CD4-positive, alpha-beta T cell treated with Interleukin-17A for 1 hour (primary cell): ENCODE measurements at places on chromosomes 1 and 21.

GRCh38 chr1:81406292-81406999, 394.3 kb upstream of the ADGRL2 start:
- no peak for DNase-seq

- no peak for DNase-seq
These were observed 27.5 kb downstream of the KCTD3 start for GRCh38 chr1:215594640-215595039.

DNA sequence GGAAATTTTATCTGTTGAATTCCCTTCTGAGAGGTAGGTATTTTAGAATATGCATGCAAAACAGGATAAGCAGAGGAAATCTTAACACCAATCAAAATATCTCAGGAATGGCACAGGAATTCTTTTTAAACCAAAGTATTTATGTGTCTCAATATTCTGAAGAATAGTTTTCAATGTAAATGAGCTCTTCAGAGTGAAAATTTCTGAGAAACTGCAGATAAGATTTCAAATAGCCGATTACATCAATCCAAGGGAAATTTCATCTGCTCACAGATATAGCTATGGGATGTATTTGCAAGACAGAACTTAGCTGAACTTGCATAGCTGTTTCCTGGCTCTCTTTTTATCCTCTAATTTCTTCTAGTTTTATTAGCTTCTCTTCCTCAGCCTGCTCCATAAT, 209.5 kb downstream of the GRIK1 start:
- no peak for DNase-seq

- no peak for DNase-seq
These were observed 16.2 kb downstream of the SYF2 start for GRCh38 chr1:25216123-25216522.

DNA sequence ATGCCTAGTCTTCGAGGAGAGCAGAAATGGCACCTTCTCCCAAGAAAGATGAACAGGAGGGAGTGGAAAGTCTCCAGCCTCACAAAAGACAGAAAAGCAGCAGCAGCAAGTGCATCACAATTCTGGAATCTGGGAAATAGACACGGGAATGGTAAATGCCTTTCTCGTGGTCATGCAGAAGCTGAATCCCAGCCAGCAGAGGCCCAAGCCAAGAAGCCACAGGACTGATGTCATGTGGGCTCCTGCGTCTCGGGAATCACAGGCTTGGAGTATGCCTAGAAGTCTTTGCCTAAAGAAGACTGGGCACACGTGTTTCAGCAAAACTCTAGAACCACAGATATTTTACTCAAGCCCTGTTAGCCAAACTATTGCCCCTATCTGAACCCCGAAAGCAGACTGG, 260.3 kb upstream of the PLD5 start:
- DNase-seq: no peak

GRCh38 chr1:16244650-16245285, 7.8 kb upstream of the CPLANE2 start:
- DNase-seq: no peak

GRCh38 chr1:93979718-93980319, 70.6 kb upstream of the GCLM start:
- no peak for DNase-seq

DNA sequence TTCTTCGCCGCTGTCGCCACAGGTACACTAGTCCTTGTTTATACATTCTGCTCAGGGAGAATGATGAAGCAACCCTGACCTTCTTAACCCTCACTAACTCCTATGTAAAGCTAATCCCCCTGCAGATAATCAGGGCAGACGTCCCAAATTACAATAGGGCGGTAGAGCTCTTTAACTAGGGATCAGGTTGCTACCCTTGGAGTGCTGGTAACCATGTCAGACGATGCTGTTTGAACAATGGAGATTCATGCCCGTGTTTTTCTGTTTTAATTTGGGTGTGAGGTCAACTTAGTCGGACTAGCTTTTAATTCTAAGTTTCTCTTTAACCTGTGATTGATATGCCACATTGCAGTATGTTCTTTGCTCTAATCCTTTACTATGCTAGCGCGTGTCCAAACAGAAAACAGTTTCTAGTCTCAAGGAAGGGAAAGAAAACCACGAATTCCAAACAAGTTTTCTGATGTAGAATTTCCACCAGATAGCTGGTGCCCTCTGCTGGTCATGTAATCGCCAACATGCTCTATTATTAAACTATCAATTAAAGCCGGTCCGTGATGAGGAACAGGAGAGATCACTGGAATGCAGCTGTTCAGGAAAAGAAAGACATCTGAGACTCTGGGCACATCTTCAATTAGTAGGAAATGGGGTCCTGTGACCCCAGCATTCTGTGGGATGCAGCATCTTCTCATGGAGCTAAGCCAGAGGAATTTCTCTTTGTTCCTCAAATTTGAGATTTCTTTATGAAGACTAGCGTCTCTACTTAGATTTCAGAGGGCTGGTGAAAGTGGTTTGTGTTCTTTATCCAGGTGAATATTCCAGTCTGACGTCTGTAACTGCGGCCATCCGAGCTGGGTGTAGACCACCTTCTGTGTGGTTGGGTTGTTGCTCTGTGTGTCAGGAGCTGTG, 18.3 kb upstream of the VAMP3 start:
- peak; percentile 63 for DNase-seq

DNA sequence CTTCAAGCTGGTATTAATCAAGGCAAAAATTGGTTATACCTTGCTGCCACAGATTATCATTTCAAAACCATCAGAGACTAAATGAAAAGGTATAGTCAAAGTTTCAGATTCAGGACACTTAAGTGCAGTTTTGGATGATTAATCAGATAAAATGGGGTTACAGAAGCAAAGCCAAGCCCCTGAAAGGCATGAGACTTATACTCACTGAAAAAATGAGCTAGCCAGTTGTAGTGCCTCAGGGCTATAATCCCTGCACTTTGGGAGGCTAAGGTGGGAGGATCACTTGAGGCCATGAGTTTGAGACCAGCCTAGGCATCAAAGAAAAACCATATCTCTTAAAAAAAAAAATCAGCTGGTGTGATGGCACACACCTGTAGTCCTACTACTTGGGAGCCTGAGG, 15.2 kb downstream of the LRRC40 start:
- DNase-seq: no peak

DNA sequence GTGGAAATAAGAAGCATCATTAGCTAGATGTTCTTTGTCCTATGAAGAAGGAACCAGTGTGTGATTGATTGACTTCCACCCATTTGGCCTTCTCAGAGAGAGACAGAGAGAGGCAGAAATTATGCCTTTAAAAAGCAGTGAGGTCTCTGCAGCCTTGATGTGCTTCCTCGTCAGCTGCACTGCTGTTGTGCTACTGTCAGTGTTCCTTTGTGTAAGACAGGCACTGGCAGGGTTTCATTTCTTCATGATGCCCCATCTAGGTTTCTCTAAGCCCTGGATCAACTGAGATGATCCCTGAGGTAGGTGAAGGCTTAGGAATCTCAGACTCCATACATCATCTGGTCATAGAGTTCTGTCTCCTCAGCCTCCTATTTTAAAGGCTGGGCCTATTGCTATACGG, 34.9 kb downstream of the GPR3 start:
- DNase-seq: no peak

GRCh38 chr1:167854184-167854583, 59.8 kb downstream of the ADCY10 start:
- DNase-seq: no peak

- no peak for DNase-seq
These were observed 9.6 kb upstream of the SLC6A9 start for GRCh38 chr1:44040846-44041245.

GRCh38 chr1:79386730-79387129, 380.2 kb upstream of the ADGRL4 start:
- no peak for DNase-seq

DNA sequence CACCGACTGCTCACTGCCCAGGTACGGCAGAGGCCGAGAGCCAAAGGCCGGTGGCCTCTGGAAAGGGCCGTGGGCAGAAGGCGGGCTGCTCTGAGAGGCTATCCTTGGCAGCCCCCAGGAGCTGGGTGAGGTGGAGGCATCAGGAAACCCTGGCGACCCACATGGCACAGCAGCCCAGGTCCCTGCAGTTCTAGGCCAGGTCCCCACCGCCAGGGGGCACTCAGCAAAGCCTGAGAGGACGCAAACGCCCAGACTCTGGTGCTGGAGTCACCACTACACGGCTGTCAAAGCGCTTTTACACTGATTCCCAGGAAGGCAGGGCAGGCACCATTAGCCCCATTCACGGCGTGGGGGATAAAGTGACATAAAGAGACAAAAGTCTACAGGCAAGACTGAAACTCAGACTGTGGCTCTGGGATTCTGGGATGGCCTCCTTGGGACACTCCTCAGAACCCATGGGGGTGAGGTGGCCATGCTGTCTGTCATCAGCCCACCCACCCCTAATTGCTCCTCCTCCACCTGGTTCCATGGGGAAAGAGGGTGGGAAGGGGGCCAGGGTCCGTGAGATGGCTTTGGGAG, 4.9 kb downstream of the PLEKHG5 start:
- peak; percentile 85 for DNase-seq

DNA sequence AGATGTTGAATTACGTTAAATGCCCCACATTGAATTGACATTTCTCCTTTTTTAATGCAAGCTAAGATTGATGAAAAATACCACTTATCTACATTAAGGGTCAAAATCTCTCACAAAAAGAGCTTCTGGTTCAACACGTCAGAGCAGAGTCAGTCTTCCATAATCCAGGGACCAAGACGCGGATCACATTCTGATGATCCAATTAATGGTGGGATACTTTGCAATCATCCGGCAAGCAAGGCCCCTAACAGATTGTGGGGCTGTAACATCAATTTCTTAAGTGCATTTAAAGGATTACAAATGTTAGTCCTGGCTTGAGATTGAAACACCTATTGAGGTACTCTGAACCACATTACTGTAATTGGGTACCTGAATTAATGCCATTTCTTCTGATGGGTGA, 120.2 kb upstream of the ESRRG start:
- DNase-seq: no peak

DNA sequence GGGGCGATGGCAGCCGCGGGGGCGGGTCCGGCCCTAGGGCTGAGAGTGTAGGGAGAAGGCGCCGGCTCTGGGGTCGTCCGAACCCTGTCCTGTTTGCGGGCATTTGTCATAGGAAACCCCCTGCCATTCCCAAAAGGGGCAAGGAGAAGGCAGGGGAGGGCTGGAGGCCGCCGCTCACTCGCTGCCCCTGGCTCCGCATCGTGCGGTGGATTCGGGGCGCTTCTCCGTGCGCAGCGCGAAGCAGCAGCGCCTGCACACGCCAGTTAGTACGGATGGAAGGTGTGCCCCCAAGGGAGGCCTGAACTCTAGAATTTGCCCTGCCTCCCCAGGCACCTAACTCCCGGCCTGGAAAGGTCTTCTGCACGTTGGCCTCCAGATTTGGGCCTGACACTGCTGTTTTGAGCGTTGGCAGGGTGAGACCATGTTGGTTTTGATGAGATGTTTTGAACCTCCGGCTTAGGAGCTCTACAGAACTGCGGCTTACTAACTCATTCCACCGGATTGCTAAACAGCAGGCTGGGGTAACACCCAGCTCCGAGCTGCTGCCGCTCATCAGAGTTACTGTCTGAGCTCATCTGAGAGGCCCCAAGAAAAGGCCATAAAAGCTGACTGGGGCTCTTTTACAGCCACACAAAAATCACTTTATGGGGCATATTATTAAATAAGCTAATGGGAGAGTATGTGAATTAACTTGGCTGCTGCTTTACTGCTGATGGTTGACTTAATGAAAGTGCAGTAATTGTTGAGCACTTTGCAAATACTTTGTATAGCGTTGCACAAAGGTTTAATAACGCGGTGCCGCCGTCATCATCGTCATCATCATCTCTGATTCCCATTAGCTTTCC, 987 bp downstream of the GPR137B start:
- no peak for DNase-seq

DNA sequence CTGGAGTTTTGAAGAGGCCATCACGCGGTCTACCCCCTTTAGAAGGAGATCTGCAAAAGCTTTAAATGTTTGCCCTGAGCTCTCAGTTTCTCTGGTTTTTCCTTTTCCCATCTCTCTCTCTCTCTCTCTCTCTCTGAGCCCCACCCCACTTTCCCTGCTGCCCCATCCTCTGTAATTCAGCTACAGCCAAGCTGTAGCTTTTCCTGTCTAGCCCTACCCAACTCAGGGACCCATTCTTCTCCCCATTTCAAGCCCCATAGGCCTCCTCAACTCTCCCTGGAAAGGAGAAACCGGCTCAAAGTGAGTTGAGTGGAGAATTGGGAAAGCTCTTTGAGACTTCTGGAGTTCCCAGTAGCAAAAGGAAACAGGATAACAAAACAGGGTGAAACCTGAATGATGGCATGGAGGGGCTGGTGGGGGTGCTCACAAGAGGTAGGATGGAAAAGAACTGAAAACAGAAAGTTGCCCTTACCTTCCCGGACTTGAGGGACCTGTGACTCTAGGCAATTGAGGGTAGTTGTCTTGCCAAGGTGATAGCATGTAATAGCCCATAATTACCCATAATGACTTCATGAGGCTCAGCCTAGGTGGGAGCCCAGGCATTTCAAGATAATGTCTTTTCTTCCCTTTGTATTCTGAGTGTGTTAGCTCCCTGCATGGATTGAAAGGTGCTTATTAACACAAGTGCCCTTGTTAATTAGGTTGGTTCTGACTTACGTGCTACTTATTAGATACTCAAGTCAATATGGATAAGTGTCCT, 84.9 kb downstream of the SLC16A1 start:
- no peak for DNase-seq

DNA sequence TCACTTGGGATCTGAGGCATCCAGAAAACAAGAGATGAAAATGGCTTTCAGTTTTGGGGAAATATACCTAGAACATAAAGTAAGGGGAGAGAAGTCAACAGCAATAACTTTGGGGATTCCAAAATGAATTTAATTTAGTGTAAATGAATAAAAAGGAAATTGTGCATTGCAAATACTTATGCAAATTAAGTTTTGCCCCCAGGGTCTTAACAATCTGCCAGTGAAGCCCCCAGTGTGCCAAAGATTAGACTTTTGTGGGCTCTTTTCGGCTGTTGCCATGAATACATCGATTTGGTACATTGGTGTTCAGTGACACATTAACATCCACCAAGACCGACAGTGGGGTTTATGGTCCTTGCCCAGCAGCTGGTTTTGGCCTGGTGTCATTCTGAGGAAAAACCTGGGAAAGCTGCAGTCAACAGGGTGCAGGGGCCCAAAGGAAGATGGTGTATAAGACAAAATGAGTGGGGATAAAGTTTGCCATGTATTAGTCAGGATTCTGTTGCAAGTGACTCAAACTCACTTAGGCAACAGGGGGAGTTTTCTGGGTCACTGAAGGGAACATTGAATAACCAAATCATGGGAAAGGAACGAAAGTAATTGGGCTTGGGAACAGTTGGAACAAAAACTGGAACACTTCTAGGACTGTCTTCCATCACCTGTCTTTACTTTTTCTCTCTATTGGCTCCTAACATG, 30.2 kb upstream of the IGSF3 start:
- no peak for DNase-seq

DNA sequence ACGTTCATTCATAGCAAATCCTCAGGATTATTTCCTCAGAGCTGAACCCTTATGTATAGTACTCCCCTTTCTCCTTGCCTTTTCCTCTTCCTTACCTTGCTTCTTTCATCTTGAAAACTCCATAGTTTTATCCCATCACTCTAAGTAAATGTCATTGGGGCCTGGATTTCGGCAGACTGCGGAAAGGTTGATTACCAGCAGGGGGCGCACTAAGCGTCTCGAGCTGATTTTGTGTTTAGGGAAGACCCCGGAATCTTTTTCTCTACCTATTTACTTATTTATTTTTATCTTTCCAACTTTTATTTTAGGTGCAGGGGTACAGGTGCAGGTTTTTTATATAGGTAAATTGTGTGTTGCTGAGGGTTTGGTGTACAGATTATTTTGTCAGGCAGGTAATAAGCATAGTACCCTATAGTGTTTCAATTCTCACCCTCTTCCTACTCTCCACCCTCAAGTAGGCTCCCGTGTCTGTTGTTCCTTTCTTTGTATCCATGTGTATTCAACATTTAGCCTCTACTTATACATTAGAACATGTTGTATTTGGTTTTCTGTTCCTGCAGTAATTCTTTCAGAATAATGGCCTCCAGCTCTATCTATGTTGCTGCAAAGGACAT, 11.4 kb upstream of the MTARC1 start:
- peak; percentile 20 for DNase-seq
